Muscle of leg (tissue), 16 donors: ENCODE measurements at places on chromosomes 11 and 22.
A peak's percentile ranks its signal among the peaks of the same experiment; 100 is the strongest.

DNA sequence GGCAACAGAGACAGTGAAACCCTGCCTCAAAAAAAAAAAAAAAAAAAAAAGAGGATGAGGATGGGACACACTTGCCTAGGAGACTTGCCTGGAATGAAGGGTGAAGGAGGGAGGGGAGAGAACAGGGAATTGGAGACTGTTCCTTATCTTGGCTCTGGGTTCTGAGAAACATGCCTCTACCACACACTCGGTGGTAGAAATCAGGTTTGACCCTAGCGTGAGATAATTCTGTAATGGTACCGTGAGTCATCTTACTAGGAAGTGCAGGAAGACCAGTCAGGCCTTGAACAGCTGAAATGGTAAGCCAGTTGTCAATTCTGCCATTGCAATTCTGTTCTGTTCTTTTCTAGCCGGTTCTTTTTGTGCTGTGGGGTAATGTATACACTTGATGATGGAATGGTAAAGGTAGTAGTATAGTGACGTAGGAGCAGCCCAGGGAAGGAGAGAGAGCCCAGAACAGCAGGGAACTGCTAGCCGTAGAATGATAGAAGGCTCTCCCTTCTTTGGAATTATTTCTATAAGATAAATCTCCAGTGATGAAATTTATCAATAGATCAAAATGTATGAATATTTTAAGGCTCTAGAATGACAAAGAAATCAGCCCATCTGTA, 3.9 kb upstream of the AMBRA1 start:
- no peak for DNase-seq

- no peak for DNase-seq
Measured at GRCh38 chr11:3202759-3203158, 15.9 kb downstream of the MRGPRG start.

GRCh38 chr11:119205574-119206510, at the start of gene CBL:
CBL (plus strand) TSS chr11:119206339; CDS start chr11:119206418, 79 bp downstream.
- DNase-seq, result peak; percentile 96

GRCh38 chr22:47417699-47418098, 655.2 kb downstream of the TBC1D22A start:
- DNase-seq, result no peak

DNA sequence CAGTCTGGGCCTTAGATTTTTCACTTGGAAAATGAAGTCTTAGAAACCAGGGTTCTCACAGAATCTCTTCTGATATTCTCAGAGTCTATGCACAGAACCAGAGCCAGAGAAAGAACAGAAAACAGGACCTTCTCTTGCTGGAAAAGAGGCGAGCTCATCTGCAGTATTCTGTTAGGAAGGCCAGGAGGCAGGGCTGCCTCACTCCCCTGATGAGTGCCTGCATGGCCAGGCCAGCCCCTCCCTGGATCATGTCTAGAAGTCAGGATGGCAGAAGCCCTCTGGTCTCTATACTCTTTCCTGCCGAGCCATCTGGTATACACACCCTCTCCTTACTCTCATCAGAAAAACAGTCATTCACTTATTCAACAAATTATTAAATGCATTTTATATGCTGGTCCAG, 723 bp downstream of the OR51M1 start:
- no peak for DNase-seq

- DNase-seq, result no peak
Measured at GRCh38 chr11:117805045-117805444, 8.0 kb upstream of the DSCAML1 start.
